ENCODE measurements at places on chromosomes 3 and 15.

GRCh38 chr3:167940241-167940640, 155.5 kb downstream of the GOLIM4 start:
- no peak for DNase-seq

- no peak for DNase-seq
Measured at GRCh38 chr3:50317300-50317699, 5.2 kb downstream of the HYAL2 start.

GRCh38 chr15:66608159-66608558, 42.4 kb upstream of the LCTL start:
- no peak for DNase-seq

GRCh38 chr3:153209596-153209995, 47.6 kb downstream of the RAP2B start:
- no peak for DNase-seq

- no peak for DNase-seq
Measured at GRCh38 chr3:54660714-54661132, 267.1 kb downstream of the LRTM1 start.

DNA sequence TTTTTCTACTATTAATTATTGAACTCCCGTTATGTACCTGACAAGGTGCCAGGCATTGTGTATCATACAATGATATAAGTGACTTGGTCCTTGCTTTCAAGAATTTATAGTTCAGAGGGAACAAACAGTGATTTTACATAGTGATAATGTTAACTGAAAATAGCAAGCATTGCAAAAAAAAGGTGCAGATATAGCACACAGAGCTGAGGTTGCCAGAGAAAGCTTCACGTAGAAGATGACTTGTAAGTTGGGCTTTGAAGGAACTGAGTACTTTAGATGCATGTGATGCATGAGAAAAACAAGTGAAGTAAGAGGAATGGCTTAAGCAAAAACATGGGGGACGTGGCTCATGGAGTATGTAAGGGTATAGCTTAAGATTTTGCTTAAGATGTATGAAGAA, 584.5 kb downstream of the NAALADL2 start:
- no peak for DNase-seq

DNA sequence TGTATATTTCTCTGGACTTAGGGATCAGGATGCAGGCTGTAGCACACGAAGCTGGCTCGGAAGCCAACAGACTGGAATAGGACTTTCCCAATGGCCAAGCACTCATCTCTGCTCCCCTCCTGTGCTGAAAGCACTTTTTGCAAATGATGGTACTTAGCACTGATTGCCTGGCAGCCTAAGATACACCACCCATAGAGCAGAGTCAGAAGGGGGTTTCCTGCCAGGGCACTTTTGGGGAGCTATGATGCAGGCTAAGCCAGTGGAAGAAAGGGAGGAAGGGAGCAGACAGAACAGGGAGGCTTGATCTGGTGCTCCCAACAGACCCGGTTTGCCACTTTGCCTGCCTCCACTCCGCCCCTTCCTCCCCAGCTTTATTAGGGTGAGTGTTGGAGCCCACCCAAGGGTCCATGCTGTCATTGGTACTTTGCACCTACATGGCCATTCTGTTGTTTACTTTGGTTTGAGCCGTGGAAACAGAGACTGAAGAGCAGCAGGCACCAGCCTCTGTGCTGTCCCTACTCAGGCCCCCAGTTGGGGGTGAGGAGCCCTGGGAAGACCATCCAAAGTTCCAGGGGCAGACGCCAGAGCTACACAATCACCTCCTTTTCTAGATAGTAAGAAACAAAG, 15.9 kb downstream of the BSN start:
- DNase-seq = no peak

GRCh38 chr3:130626049-130626448, 109.1 kb downstream of the COL6A6 start:
- DNase-seq = no peak

- DNase-seq = no peak
Measured at GRCh38 chr3:193996641-193997089, 139.3 kb upstream of the HES1 start.

DNA sequence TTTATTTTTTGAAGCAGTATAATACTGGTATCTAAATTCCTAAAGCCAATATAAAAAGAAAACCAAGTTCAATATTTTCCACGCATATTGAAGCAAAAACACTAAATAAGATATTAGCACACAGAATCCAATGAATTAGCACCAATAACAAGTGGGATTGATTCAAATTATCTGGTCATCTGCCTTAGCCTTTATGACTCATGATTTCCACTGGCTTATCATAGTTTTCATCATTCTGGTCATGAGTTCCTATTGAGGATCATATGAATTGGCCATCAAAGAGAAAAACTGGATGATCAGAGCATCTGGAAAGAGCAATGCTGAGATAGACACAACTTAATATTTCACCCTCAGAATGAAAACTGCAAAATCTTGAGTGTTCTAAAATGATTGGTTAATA, 809.9 kb downstream of the MCTP2 start:
- no peak for DNase-seq

GRCh38 chr15:91186904-91187656, 87.0 kb downstream of the SV2B start:
- DNase-seq = no peak

- no peak for DNase-seq
Measured at GRCh38 chr3:64987726-64988125, 299.9 kb upstream of the ADAMTS9 start.

- DNase-seq = no peak
Measured at GRCh38 chr3:102179326-102180177, 255.3 kb upstream of the ZPLD1 start.

DNA sequence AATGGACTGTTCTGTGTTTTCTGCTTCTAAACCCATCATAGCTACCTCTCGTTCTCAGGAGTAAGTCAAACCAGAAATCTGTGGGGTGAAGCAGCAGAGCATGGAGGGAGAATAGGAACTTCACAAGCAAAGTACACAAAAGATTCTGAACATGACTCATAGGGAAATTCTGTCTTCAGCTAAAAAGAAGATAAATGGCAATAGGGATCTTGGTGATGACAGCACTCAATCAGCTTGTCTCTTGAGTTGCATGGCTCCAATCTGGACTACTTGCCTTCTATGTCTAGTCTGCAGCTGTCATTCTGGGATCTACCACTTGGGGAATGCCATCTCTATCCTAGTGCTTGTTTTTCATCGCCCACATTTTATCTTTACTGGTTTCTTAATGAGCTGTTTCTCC, 13.5 kb upstream of the GRAMD1C start:
- DNase-seq = no peak

GRCh38 chr3:139534992-139535879, 4.3 kb downstream of the RBP1 start:
- no peak for DNase-seq

GRCh38 chr3:134742202-134742601, 52.9 kb upstream of the EPHB1 start:
- DNase-seq = no peak

- DNase-seq = no peak
Measured at GRCh38 chr15:89171136-89172072, 50.0 kb downstream of the RLBP1 start.

DNA sequence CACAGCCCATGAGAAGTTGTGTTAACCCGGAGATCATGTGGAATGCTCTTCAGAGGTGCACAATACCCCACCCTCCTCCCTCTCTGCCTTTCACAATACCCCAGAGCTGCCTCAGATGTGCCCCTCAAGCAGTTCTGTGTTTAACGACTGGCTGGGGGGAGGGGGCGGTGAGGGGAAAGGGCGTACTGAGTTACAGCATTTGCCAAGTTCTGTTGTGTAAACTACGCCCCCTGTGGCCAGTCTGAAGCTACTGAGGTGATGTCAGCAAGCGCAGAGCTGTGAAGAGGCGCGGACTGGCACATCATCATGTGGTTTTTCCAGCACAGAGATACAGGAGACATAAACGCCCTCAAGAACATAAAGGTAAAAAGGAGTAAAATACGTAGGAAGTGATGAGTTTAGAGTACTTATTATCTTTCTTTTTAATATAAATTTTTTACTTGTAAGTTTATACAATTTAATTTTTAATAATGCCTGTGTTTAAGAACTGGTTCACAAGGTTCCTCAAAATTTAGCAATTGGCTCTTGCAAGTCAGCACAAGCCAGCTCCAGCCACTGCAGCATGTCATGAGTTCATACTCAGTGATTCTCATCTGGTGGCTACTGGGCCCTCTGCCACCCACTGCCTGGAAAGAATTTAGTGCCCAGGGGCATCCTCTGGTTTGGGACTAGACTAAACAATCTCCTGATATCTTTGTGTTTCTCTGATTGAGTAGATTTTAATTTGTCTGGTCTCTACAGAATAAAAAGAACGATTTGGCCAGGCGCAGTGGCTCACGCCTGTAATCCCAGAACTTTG, 1.7 kb downstream of the EPB42 start:
- no peak for DNase-seq

DNA sequence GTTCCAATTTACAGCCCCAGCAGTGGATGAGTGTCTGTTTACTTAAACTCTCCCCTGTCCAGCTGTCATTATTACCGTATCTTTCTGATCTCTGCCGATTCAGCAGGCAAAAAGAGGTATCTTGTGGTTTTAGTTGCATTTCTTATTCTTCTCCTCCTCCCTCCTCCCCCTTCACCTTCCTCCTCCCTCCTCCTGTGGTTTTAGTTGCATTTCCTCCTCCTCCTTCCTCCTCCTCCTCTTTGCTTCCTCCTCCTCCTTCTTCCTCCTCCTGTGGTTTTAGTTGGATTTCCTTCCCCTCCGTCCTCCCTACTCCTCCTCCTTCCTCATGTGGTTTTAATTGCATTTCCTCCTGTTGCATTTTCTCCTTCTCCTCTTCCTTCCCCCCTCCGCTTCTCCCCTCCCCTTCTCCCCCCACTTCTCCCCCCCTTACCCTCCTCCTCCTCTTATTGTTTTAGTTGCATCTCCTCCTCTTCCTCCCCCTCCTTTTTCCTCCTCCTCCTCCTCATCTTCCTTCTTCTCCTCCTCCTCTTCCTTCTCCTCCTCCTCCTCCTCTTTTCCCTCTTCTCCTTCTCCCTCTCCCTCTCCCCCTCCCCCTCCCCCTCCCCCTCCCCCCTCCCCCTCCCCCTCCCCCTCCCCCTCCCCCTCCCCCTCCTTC, 25.3 kb upstream of the VPS33B start:
- DNase-seq = no peak

DNA sequence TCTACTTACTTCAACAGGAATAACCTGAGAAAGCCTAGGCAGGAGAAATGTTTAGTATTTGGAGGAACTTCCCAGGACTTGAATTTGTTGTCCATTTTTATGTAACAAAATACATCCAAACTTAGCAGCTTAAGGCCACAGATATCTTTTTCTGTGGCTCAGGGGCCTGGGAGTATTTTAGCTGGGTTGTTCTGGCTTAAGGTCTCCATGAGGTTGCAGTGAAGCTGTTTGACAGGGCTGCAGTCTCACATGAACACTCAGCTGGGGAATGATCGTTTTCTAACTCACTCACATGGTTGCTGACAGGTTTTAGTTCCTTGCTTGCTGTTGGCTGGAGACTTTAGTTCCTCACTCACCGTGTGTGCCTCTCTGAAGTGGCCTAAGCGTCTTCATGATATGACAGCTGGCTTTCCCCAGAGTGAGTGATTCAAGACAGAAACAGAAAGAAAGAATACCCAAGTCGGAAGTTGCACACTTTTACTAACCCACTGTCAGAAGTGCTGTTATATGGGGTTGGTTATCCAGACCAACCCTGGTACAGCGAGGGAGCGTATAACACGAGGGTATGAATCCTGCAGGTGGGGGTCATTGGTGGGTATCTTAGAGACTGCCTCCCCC, 229.7 kb upstream of the TBL1XR1 start:
- DNase-seq = peak; percentile 15
